ENCODE measurements at places on chromosomes 11 and 22. TPM values are rescaled to one million over a fixed set of nuclear protein-coding genes. Genes with fewer than 3 reads are reported as not detected.

Gene TIMP3
- total RNA-seq = 130 TPM

Gene TMEM121B
- 0.36 TPM for total RNA-seq

GRCh38 chr11:70270877-70271648 lies 573 bp downstream of the PPFIA1 start:
- H3K36me3 ChIP-seq = peaks cover 32% of the 10 kb centered on the region
- H3K27ac ChIP-seq = peak overlapping the region; percentile 85
- H3K4me3 ChIP-seq = peak overlapping the region; percentile 76
- H3K4me1 ChIP-seq = peaks cover 16% of the 10 kb centered on the region

GRCh38 chr22:46349238-46349637 lies 13.7 kb downstream of the TRMU start:
- no peak overlapping the region for H3K4me3 ChIP-seq
- H3K36me3 ChIP-seq = peaks cover 68% of the 10 kb centered on the region
- no peak for DNase-seq
- H3K27ac ChIP-seq = no peak overlapping the region

DNA sequence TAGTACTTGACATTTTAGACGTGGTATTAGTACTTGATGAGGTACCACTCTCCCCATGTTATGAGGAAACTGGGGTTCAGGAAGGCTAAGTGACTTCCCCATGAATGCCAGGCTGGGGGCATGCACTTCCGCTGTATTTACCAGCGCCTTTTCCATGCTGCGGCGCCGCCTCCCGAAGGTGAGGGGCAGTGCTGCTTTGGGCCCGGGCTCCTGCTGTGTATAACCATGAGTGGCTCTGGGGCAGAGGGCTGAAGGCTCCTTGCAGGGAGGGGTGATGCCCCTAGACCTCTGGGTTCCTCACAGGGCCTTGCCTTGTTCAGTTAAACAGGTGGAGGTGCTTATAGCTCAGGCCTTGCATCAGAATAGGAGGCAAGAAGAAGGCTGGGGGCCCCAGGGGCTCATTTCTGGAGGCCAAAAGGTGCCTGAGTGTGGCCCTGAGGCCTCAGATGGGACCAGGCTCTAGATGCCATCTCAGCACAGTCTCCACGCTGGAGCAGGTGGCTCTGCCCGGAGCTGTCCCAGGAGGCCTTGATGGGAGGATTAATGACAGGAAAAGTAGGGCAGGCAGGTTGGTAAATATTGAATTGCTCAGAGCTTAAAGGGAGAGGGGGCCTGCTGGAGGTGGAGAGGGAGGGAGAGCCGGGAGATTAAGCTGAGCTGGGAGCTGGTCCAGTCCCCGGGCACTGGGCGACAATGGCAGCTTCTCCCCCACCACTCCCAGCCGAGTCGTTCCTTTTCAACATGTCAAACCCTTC lies 129.6 kb downstream of the CEP164 start:
- no peaks in the 10 kb centered on the region for H3K36me3 ChIP-seq
- no peak overlapping the region for H3K4me3 ChIP-seq
- DNase-seq = no peak

Data from sigmoid colon (tissue), 7 donors.